K562 (cell line): ENCODE measurements at places on chromosomes 12 and 14. TPM values are rescaled to one million over a fixed set of nuclear protein-coding genes. Genes with fewer than 3 reads are reported as not detected.

EPYC gene
- total RNA-seq, result not detected in 2 replicates

MYO1H gene
- total RNA-seq, result not detected in 2 replicates

DNA sequence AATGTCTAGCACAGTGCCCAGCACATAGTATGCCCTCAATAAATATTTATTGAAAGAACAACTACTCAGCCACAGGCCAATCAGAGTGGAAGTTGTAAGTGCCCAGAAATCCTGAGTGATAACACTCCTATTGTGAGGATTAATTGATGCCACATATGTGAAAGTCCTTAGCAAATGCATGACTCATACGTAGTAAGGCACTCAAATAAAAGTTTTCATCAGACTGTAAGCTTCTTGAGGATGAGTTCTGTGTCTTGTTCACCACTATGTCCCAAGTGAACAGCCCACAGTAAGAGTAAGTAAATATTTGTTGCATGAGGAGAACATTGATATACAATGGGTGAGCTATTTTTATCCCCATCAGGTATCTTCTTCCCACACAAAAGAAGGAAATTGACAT, 24.7 kb upstream of the ANO6 start:
- no peak for DNase-seq

DNA sequence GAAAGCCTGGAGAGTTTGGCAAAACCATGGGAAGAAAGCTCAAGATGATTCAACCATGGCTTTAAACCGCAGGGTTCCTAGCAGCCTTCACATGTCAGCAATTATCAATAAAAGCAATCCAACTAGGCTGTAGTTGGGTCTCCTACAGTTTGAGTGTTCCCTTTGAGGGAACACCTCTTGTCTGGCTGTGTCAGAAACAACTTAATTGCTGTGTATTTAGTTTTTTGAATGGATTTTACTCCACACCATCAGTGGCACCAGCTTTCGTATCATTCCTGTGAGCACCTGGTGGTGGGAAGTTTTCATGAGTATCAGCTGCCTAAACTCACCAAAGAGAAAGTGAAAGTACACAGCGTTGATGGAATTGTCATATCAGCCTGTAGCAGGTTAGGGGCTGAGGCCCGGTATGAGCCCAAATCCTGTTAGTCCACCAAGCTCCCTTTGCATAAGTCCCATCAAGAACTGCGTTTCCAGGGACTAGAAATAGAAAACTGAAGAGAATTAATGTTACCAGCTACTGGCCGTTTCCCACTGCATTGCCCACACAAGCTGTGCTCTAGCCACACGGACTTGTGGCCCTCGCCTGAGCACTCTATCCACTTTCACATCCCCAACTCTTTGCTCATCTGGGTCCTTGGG, 10.9 kb upstream of the IL26 start:
- peak; percentile 49 for DNase-seq

NEMP1 gene
- total RNA-seq, result 57.0 and 59.0 TPM in 2 replicates
